ENCODE measurements at places on chromosomes 4 and X. TPM values are rescaled to one million over a fixed set of nuclear protein-coding genes. Genes with fewer than 3 reads are reported as not detected.

Gene HSFX4
- total RNA-seq: not detected

Gene FAM47A
- not detected for total RNA-seq

Gene TIMP1
- 6,558 TPM for total RNA-seq

Gene FAM184B
- not detected for total RNA-seq

Gene IL2
- not detected for total RNA-seq

Gene DGAT2L6
- total RNA-seq: not detected

Gene FRG2
- total RNA-seq: not detected

Gene USP26
- total RNA-seq: not detected

Gene WWC2
- 11.7 TPM for total RNA-seq

Gene TMPRSS11F
- not detected for total RNA-seq
